ENCODE measurements at places on chromosomes 13 and 19.

DNA sequence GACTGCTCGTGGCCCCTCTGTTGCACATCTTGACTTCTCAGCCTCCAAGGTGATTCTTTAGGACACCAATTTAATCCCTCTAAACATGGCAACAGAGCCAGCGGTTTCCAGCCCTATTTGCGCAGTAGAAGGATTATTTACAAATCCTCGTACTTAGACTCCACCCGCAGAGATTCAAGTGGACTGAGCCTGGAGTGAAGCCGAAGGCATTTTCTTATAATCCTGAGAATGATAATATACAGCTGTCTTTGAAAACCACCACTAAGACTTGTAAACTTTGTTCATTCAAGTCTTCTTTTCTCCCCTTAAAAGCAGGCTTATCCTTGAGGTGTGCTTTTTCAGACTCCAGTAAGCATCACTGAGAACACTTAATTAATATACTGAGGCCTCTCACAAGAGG lies 4.8 kb upstream of the DPRX start:
- DNase-seq: no peak

- no peak for DNase-seq
Measured at GRCh38 chr13:50126263-50126992, 111.2 kb downstream of the KCNRG start.

DNA sequence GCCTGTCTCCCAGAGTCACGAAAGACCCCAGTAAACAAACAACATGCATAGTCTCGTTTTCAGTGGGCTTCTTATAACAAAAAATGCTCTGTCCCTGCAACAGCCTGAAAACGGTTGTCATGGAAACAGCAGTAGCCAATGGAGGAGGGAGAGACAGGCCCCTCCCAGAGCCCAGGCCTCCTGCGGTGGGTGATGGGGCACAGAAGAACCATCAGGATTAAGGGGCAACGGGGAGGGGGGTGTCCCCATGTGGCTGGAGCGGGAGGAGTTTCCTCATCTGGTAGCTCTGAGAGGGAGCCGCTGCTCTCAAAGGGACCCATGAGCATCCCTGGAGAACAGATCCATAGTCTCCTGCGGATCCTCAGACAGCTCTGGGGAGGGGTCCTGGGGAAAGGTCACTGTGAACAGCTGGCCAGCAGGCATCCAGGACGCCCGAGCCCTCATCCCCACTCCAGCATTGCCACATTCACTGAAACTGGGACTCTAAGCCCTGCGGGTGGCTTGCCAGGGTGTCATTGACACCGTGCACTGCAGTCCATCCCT lies 37.5 kb upstream of the PNMA8B start:
- no peak for DNase-seq

- no peak for DNase-seq
Measured at GRCh38 chr13:107993239-107993949, 221.9 kb downstream of the LIG4 start.

DNA sequence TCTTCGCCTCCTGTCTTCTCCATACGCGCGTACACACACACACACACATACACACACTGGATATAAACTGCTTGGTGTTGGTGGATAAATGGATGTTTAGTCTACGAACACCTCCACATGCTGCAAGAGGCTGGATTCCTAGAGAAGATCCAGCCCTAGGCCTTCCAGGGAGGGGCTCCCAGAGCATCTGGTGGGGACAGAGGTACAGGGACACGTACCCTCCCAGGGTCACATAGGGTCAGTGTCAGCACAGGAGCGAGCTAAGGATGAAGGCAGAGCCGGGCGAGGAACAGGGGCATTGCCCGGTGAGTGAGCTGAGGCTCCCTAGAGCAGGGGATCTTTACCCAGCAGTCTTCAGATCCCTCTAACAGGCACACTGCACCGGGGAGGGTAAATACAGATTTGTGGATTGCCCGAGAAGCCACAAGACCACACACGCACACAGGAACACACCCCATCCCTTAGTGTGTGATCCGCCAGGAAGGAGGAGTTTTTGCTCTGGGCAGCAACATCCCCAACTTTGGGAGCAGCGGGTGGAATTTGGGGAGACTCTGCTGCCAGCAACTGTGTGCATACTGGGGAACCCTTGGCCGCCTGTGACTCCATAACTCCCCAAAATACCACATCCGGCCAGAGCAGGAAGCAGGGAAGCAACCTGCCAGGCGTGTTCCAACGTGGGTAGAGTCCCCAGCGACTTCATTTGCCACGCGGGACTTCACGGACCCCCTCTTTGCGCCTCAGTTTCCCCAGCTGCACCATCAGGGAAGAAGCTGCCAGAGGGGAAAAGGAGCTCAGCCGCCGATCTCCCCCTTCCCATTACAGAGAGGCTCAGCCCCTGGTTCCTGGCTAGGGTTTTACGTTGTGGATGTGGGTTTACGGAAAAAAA lies 5.8 kb upstream of the TLE2 start:
- DNase-seq: no peak

DNA sequence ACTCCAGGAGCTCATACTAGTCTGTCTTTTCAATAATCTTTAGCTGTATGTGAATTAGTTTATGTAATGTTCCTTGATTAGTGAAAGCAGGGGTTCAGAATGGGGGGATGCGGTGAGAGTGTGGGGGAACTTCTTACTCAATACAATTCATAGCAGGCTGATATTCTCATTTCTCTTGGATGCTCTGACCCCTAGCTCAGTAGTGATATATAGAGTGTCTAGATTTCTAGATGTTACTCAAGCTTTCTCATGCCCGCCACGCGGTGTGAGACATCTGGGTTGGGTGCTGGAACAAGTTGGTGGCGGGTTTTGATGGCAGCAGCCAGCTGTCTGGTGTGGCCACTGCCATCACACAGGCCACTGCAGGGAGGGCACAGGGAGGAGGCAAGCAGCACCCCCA lies 39.3 kb upstream of the FLT1 start:
- no peak for DNase-seq

DNA sequence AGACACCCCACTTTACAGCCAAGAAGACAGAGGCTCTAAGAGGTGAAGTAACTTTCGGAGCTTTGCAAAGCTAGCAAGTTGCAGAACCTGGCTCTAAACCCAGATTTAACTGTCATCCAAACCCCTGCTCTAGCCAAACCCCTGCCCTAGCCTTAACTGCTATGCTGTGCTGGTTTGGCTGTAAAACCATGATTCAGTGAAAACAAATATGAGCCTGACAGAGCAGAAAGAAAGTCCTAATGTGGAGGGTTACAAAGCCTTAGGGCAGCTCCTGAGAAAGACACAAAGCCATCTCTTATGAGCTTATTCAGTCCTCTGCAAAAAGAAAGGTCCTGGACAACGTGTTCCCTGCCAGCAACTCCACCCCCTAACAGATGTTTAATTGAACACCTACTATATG lies 172.8 kb downstream of the KATNAL1 start:
- DNase-seq: no peak

GRCh38 chr13:43444081-43444480 lies 342.7 kb downstream of the ENOX1 start:
- DNase-seq: no peak

- DNase-seq: no peak
Measured at GRCh38 chr19:27657271-27658051, 1555.5 kb downstream of the UQCRFS1 start.

DNA sequence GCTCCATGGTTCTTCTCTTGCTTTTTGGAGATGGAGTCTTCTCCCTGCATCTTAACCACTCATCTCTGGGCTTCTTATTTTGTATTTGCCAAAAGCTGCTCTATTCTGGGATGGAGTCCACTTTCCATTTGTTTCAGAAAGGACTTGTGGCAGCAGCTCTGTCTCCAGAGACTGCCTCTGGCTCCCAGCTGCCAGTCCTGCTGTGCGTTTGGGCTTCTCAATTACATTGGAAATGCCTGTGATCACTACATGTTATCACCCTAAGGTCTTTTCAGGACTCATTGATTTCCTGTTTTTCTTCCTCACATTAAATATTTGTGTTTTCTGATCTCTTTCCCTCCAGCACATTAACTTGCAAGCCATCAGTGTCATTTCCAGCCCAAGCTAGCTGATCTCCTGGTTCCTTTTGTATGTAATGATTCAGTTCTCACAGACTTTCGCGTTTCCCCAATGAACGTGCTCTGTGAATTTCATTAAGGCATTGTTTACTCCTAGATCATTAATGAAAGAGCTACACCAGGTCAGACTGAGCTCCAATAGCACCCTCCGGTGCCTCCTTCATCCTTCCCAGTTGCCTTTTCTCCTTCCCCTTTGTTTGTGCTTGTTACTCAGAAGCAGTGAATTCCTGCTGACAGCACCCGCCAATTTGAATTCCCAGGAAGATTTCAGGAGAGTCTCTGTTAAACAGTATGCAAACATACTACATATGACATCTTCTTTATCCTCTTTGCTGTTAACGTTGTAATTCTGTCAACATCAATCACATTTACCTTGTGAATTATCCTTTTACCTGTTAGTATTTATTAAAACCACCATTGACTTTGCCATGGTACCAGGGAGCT lies 3.0 kb downstream of the CBY2 start:
- no peak for DNase-seq

GRCh38 chr13:111927181-111927540 lies 139.8 kb upstream of the SOX1 start:
- no peak for DNase-seq

DNA sequence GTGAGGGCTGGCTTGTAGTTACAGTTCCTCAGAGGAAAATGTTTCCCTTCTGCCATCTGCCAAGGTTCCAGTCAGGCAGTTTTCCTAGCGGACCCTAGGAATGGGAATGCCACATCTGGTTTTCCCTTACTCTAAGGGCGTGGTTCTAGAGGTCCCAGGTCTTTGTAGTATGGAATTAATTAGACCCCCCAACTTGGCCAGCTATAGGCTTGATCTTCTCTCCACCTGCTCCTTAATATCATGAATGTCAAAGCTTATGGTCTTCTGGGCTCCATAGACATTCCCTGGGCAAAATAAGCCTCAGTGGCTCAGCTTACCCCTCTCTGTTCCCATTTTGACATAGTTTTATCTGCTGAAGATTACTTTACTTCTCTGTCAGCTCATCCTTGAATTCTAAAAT lies 70.0 kb downstream of the ZNF568 start:
- no peak for DNase-seq

- DNase-seq: peak; percentile 1
Measured at GRCh38 chr13:35179494-35179893, 237.4 kb downstream of the NBEA start.

GRCh38 chr13:64274481-64275217 lies 2859.0 kb upstream of the PCDH20 start:
- no peak for DNase-seq

DNA sequence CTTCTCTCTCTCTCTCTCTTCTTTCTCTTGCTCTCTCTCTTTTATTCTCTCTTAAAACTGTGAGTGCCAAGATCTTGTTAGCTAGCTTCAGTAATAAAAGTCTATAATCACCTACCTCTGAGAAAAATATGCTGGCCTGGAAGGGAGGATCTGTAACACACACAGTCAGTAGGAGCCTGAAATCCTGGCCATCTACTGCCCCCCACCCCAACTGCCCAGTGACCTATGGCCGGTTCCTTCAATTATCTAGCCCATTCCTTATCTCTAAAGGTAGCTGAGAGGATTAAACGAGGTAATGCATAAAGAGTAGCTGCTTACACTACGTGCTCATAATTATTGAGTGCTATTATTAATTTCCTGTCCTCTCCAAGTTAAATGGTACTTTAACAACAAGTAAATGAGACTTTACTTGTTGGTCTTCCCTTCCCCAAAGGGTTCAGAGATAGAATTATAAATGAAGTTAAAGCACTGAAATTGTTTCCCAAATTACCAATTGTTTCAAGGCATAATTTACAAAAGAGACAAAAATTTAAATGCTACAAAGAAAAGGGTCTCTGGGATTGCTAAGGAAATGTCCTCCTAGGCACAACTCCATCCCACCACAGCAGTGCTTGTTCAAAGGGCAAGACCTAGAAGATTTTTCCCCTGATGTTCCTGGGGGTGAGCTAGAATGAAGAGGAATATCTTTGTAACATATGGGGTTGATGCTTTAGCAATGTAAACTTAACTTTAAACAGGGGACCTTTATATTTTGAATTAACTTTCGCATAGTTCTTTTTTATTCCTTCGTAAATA lies 1.8 kb downstream of the LCP1 start:
- DNase-seq: no peak
